ENCODE measurements at places on chromosomes 1 and 21.

DNA sequence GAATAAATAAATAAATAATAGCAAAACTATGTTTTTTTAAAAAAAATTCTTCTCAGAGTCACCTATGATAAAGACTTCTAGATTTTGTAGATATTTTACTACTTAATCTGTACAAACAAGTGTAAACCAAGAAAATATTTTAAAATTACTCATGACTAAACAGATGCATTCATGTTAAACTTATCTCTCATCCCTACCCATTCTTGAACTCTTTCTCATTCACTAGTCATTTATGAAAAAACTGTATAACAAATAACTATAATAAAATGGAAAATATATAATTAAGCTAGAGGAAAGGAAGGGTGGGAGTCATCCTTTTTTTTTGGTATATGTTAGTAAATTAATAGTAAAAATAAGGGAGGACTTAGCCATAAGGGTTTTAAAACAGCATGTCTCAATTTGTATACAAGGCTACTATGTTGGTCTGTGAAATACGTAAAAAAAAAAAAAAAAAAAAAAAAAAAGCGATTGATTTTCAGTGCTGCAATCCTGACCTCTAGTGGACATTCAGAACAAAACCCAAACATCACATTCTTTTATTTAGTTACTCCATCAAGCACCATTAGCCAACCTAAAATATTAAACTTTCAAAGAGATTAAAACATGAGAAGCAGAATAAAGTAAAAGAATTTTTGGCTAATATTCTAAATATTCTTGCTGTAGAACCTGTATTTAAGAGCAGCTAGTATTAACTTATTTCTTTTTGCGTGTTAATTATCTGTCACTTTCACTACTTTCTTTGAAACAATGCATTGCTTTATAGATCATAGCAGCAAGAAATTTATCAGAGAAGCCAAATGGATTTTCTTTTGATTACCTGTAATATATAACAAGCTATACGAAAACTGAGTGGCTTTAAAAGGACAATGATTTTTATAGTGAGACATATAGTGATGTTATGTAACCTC lies 255.8 kb upstream of the CACYBP start:
- DNase-seq, result peak; percentile 43

DNA sequence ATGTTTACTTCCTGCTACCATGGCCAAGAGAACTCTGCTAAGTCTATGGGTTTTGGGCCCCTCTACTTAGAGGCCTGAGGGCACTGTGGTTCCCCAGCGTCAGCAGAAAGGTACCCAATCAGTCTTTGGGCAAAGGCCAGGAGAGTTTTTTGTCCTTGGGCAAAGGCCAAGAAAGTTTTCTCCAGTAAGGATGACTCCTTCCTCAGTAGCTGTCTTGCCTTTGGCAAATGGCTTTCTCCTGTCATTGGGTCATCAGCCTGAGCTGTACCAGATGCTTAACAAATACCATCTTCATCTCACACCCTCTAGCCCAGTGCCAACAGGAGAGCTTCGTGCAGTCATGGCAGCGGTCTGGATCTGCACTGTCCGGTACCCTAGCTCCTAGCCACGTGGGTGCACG lies 199.3 kb upstream of the TMEM51 start:
- peak; percentile 46 for DNase-seq

DNA sequence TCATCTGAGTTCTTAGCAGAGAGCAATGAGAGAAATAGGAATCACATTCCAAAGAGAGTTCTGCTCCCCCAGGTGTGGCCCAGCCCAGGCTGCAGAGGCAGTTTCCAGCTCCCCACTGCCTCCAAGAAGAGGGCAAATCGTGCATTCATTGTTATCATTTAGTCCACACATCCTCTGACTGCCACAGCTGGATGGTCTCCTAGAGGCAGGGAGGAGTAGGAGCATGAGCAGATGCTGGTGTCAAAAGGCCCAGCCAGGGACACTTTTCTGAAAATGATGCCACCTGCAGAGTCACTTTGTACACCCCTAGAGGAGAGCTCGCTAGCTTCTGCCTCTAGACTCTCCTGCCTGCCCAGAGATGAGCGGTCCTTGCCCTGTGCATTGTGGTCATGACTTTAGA lies 33.6 kb upstream of the GNPAT start:
- no peak for DNase-seq

- no peak for DNase-seq
Measured at GRCh38 chr1:66985835-66986234, 61.0 kb downstream of the MIER1 start.

- DNase-seq, result peak; percentile 97
Measured at GRCh38 chr1:245085508-245086095, 69.2 kb upstream of the KIF26B start.

DNA sequence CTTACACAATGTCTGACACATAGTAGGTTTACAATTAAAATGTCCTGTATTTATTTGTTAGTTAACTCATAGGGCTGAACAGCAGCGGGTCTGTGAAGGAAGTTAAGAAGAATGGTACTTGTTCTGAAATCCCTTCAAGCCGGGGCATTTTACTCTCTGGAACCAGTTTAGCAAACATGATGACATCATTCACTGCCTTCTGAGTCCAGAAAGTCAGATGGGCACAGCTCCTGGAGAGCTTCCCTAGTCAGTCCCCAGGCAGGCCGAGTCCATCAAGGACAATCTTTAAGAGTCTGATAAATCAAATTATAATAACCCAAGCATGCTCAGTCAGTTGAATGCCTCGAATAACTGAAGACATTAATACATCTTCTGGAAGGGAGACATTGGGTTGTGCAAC lies 125.4 kb upstream of the DAB1 start:
- no peak for DNase-seq

- no peak for DNase-seq
Measured at GRCh38 chr1:230589951-230590350, 52.3 kb upstream of the COG2 start.

DNA sequence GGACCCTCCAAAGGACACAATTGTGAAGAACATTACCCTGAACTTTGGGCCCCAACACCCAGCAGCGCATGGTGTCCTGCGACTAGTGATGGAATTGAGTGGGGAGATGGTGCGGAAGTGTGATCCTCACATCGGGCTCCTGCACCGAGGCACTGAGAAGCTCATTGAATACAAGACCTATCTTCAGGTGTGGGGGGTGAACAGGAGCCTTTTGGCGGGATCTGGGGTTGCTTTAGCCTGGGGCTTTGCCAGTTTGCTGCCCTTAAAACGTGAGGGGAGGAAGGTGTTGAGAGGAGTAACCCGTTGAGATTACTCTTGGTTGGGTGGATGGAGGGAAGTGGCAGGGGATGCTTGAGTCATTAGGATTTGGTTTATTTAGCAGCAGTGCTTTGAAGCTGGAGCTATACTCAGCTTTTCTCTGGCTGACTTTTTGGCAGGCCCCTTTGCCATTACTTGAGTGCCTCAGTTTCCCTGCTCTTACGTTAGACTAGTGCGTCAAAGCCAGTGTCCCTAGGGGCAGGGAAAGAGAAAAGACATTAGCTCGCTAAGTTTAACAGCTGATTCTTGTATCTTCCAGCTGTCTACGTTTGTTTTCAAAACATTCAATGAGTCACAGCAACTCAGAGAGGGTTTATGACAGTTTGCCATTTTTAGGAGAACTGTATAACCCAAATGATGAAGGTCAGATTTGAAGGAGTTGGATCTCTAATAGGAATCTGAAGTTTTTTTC lies 4.4 kb downstream of the NDUFS2 start:
- no peak for DNase-seq

Data from fibroblast of skin of back (primary cell).